Stimulated activated CD4-positive, alpha-beta T cell treated with anti-CD3 and anti-CD28 coated beads, Interleukin-4, amount 100 ng/mL, for 1 hour (primary cell): ENCODE measurements at places on chromosomes 2 and 18.

DNA sequence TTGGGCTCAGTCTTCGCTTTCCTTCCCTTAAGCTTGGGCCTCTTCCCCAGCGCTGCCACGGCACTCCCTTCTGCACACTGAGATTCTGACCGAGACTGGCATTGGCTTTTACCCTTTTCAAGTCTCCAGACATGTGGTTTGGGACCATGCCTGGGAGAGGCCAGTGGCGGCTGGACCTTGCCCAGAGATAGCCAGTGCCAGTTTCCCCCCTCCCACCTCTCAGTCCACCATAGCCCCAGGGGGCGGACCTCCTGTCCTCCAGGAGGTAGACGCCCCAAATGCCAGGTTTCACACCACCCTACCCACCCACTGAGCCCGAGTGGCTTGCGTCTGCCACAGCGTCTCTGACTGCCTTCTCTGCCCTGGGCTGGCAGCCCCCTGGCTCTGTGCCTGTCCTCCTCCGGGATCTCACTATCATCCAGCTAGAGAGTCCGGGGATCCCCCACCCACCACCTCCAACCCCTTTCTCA is 47.7 kb downstream of the INPP5D start:
- DNase-seq, result no peak

- peak; percentile 38 for DNase-seq
These were observed 1.1 kb downstream of the MIB1 start for GRCh38 chr18:21741562-21742314.

DNA sequence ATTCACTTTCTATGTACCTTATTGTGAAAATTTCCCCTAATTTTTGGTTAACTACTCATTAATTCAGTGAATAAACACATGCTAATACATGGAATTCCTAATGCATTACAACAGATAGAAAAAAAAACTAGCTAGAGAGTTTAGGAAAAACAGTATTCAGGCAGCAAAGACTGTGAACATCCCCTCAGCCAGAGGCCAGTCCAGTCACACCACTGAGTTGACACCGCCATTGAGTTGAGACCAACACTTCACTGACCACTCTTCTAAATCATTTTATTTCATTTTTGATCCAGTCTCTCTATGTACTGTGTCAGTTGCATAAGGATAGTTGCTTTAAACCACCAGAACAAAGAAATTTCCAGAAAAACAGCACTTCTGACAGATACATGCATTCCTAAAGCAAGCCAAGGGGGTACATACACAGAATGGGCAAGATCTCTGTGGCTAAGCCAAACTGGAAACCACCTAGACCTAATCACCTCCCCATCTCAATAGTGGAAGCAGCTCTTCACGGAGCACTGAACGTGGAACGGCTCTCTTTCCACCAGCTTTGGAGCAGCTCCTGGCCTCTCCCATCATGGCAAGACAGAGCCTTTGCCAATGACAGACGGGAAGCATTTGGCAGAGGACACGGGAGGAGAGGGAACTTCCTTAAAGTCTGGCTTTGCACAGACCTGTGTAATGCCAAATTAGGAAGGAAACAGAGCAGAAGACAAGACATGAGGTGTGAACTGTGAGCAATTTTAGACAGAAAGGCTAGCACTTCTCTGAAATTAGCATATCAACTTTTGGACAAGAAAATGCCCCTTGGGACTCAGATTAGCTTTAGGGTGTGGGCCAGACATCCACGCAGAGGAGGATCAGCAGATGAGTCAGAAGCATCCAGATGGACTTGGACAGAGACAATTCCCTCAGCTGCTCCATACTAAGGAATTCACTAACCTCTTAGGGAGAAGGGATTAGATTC is 36.4 kb downstream of the CACNB4 start:
- no peak for DNase-seq

DNA sequence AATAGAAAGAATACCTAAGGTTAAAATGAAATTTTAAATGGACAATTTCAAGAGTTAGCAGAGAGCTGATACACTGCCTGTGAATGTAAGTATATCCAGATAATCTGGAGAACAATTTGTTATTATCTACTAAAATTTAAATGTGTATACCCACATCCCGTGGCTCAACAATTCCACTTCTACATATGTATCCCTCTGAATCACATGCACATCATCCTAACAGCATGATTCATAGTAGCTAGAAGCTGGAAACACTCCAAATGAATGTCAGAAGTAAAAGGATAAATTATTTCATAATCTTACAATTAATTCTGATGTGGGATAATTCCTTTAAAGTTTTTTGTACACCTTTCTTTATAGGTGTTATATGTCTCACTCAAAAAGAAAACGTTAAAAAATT is 87.9 kb downstream of the CNTNAP5 start:
- no peak for DNase-seq

- DNase-seq, result no peak
These were observed 221.9 kb upstream of the SETBP1 start for GRCh38 chr18:44458777-44459176.

DNA sequence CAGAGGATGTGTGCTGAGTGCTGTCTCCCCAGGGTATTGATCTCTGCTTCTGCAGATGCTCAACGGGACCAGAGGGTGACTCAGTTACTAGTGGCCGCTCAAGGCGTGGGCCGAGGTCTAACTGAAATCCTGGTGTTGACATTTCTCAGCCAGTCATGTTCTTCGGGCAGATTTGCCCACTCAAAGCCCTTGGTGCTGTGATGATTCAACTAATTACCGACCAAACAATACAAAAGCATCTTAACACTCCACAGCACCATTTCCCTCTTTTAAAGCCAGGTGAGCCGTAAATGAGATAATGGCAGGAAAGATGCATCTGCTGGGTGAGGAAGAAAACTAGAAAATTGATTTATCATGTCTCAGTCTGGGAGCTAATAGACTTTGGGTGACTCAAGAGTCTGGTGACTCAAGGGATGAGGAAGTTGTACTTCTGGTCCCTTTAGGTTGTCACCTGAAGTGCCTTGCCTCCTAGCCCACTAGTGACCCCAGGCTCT is 32.7 kb upstream of the PRLH start:
- no peak for DNase-seq

- no peak for DNase-seq
These were observed 139.0 kb downstream of the ANTXR1 start for GRCh38 chr2:69151931-69152330.

DNA sequence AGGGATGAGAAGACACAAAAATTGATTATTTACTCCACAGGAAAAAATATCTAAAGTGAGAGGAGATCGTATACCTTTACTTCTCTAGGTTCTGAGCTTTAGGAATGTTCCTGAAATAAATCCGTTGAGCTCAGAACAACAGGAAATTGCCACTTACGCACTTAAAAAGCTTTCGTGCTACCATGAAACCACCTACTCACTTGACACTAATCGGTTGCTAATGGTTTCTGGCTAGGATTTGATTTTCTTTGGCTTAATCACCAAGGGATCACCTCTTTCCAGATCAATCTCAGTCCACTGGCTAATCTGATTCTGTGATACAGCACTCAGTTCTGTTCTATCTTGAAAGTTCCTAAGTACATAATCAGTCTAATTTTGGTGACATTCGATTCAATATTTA is 419.6 kb downstream of the DLGAP1 start:
- DNase-seq, result no peak

- DNase-seq, result no peak
These were observed 88.7 kb upstream of the CXCR4 start for GRCh38 chr2:136206613-136207012.
